Smooth muscle cell of the brain vasculature (primary cell): ENCODE measurements at places on chromosomes 3 and 15.

GRCh38 chr3:117600112-117600511, 890.5 kb downstream of the TUSC7 start:
- DNase-seq, result no peak

DNA sequence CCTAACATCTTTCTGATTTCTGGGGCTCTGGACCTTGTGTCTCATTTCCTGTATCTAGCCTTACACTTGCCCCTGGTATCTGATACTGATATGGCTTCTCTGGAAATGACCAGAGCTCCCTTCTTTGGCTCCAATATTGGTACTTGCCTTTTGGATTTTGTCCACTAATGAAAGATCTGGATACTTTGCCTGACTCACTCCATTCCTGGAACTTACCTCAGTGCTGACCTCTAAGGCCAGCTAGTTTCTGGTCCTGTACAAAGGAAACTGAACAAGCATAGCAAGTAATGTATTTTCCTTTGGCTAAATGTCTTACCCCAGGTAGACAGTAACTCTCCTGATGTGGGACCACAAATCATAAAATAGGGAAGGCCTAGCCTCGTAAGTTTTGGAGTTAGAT, 93.8 kb upstream of the SLC4A7 start:
- no peak for DNase-seq

- no peak for DNase-seq
These were observed 2.2 kb downstream of the ABCC5 start for GRCh38 chr3:184015381-184016019.

GRCh38 chr15:90946538-90946937, 8.1 kb upstream of the RCCD1 start:
- DNase-seq, result no peak

DNA sequence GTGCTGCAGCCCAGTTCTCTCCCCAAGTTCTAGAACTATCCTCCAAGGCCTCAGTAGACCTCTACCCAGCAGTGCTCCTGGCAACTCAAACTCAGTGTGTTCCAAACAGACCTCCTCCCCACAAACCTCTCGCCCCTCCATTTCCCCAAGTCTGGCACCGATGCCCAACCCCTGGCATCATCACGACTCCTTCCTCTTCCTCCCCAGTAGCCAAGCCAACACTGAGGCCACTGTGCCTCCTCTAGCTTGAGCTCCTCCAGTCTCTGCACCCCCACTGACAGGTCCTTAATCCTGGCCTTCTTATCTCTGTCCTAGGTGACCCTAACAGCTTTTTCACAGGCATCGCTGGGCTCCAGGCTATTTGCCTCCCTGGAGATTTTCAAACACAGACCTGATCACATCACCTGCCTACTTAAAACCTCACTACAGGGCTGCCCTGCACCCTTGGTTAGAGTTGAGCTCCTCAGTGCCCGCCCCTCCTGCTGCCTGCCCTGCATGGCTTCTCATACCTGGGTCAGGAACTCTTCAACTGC, 6.8 kb downstream of the ARPIN start:
- DNase-seq, result no peak

- DNase-seq, result no peak
These were observed 20.8 kb downstream of the SLC28A1 start for GRCh38 chr15:84905016-84905916.

- no peak for DNase-seq
These were observed 152.3 kb downstream of the NR1I2 start for GRCh38 chr3:119934249-119934648.

- no peak for DNase-seq
These were observed 19.8 kb upstream of the GYG1 start for GRCh38 chr3:148971401-148972163.

GRCh38 chr15:96347181-96348111, 16.9 kb downstream of the NR2F2 start:
- DNase-seq, result no peak

GRCh38 chr15:78389738-78390137, 48.3 kb upstream of the IREB2 start:
- no peak for DNase-seq
